Hair follicle dermal papilla cell (primary cell): ENCODE measurements at places on chromosomes 1 and 21. TPM values are rescaled to one million over a fixed set of nuclear protein-coding genes. Genes with fewer than 3 reads are reported as not detected.

PPFIA4 gene
- total RNA-seq = 11.2 and 14.5 TPM in 2 replicates

FAM151A gene
- not detected in 2 replicates for total RNA-seq

NBPF10 gene
- 1.9 and 2.4 TPM in 2 replicates for total RNA-seq

GPATCH4 gene
- total RNA-seq = 13.0 and 13.8 TPM in 2 replicates

CD1E gene
- not detected in 2 replicates for total RNA-seq

PLA2G2C gene
- total RNA-seq = not detected in 2 replicates

F13B gene
- total RNA-seq = not detected in 2 replicates

NBPF6 gene
- not detected in 2 replicates for total RNA-seq

INSRR gene
- under 0.01 TPM in 2 replicates for total RNA-seq

TIAM1 gene
- total RNA-seq = 16.4 and 16.5 TPM in 2 replicates

SPRR5 gene
- not detected in 2 replicates for total RNA-seq

SORT1 gene
- 9.6 and 13.1 TPM in 2 replicates for total RNA-seq

TBX15 gene
- total RNA-seq = 62.8 and 78.7 TPM in 2 replicates

FCRLB gene
- total RNA-seq = 0.49 and 0.73 TPM in 2 replicates

MACO1 gene
- 20.6 and 21.6 TPM in 2 replicates for total RNA-seq

UBXN10 gene
- total RNA-seq = under 0.01 TPM in 1 of 2 replicates, not detected in the other

SLC27A3 gene
- total RNA-seq = 9.5 and 14.3 TPM in 2 replicates

DYRK3 gene
- total RNA-seq = 29.2 and 30.5 TPM in 2 replicates

GBP2 gene
- 29.0 and 38.9 TPM in 2 replicates for total RNA-seq

OLIG2 gene
- total RNA-seq = not detected in 2 replicates

ZNF362 gene
- 15.3 and 15.7 TPM in 2 replicates for total RNA-seq
